ENCODE measurements at places on chromosomes 6 and 20.

DNA sequence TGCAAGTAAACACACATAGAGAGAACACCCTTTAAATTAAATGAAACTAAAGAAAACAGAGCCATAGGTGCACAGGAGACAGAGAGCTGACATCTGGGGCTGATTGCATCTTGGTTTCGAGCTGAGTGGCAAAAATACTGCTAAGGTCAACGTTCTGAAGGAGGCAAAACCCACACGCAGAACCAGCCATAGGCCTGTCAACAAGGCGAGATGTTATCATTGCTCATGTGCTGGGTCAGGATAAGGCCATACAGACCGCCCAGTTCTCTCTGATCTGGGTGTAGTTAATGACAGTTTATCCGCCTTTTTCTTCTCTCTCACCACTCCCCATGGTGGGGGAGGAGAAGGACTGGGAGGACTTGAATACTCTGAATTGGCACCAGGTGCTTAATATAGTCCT lies 4.5 kb upstream of the FAM110A start:
- no peak for DNase-seq

- DNase-seq = peak; percentile 60
Observed at GRCh38 chr6:13729891-13730290, 18.3 kb upstream of the RANBP9 start.

DNA sequence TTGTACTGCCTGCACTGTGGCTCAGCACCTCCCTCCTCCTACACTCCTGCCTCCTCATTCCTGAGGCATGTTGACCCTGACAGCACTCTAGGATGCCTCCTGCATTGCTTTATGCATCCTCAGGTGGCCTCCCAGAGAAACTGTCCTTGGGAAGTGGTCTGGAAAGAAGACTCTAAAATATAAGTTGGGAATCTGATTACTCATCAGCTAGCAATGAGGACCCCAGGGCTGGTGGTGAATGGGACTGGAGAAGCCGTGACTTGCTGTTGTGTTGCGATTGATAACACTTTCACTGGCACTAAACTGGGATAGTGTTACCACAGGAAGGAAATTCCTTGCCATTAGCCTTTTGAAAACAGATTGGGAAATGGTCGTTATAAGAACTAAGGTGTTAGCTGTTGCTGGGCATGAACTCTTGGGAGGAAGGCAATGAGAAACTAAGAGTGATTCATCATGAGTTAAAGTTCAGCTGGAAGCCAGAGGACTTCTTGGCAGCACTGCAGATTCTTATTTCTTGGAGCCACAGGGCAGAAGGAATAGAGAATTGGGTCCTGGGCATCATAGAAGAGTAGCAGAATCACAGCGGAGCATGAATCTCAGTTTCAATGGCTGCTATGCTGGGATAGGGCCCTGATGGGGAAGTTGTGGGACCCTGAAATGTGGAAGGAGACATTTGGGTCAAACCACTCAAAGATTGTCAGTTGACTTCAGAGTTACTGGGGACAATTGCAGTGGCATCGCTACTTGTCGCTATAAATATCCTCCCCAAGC lies 10.1 kb upstream of the SIRPD start:
- no peak for DNase-seq

DNA sequence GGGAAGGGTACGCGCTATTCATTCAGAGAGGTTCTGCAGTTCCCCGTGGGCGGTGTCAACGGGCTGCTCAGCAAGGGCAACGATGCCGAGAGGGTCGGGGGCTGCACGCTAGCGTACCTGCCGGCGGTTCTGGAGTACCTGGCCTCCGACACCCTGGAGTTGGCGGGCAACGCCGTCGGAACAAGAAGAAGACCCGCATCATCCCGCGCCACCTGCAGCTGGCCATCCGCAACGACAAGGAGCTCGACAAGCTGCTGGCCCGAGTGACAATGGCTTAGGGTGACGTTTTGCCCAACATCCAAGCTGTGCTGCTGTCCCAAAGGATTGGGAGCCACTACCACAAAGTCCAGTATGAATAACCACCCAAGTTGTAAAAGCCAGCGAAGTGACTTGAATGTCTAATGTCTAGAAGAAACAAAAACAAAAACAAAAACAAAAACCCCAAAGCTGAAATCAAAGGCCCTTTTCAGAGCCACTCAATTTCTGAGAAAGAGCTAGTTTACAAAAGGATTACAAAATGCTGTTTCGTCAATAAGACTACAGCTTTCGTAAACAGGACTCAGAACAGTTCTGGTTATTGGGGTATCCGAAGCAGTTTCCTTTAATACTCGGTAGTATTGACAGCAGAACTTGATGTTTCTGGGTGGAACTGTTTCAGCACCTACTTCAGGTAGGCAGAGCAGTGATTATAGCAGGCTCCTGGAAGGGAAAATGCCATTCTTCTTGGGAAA lies 21.9 kb upstream of the SLC17A4 start:
- DNase-seq = no peak

DNA sequence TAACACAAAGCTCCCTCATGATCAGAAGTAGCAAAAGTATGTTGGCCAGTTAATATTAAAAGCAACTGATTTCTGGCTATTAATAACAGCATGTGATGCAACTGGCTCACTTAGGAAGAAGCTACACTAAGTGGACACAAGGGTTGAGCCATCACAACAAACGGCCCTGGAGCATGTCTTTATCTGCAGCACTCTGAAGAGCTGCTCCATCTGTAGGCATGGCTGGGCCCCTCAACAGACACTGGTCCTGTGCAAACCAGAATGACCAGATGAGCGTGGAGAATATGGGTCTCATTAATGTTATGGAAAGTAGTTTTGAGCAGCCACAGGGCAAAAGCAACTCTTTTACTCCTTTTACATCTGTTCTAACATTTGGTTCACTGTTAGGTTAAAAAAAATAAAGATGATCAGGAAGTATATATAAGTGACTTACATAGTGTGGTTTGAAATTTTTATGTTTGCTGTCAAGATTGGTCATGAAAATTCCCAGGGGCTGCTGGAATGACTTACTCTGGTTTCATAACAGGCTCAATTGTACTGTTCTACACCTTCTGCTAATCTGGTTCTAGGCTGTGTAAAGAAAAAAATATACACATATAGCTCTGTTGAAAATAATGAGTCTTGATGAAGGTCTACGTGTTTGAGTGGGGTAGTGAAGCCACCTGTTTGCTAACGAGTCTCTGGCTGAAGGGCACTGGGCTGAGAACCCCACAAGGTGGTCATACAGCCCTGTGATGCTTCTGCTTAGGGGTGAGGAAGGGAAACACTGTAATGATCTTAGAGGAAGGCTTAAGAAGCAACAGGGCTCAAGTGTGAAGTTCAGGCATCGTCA lies 58.1 kb downstream of the INSM1 start:
- DNase-seq = no peak

DNA sequence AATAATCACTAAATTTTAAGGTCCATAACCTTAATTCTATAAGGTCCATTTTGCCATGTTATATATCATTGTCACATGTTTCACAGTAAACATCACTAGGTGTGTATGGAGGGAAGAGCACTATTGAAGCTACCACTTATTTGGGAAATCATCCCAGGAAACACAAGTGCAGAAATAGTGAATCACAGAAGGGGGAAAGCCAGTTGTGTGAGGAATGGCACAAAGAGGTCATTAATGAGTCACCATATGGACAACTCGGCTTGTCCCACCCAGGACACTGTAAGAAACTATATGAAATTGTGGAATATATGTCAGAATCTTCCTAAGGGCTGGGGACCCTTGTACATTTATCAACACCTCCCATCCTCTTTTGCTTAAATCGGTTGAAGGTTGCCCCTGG lies 13.7 kb downstream of the BTN3A1 start:
- DNase-seq = no peak

GRCh38 chr20:54004445-54004844 lies 65.9 kb downstream of the BCAS1 start:
- DNase-seq = no peak

DNA sequence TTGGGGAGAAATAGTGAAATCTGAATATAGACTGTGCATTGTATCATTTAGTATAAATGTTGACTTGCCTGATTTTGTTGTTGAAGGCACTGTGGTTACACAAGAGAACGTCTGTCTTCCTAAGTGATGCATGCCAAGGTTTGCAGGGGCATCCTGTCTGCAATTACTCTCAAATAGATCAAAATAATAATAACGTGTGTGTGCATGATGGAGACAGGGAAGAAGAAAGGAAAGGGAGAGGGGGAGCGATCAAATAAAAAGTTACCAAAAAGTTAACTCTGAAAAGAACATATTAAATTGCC lies 14.4 kb downstream of the PREX1 start:
- no peak for DNase-seq

GRCh38 chr20:29762620-29763019 lies 1494.8 kb upstream of the DEFB115 start:
- no peak for DNase-seq

DNA sequence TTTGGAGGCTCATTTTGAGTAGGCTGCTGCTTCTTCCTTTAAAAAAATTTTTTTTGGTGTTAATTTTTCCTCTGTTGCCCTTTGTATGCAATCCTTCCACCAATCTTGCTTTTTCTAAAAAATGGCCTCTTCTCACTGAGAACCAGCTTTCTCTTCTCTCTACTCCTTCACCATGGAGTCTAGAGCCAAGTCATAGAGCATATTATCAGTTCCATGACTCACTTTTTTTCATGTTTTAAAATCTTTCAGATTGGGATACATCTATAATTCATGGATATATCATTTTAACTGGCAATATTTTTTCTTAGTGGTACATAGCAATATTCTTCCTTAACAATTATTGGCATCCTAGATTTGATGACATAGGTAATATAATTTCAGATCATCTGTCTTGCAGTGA lies 62.7 kb downstream of the SLX4IP start:
- DNase-seq = no peak

DNA sequence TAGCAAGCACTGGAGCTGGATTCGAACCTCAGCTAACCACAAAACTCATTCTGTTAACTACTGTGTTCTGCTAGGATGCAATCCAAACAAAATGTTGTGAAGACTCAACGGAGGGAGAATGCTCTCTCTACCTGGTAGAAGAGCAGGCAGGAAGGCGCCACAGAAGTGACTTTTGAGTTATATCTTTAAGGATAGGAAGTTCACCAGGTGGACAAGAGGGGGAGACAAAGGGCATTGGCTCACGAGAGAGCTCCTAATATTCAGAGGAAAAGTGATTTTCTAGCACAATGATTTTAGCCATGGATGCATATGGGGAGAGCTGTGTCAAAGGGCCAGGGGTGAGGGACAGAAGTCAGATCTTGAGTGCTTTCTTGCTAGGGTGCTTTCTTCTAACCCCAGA lies 108.4 kb upstream of the MAFB start:
- no peak for DNase-seq

DNA sequence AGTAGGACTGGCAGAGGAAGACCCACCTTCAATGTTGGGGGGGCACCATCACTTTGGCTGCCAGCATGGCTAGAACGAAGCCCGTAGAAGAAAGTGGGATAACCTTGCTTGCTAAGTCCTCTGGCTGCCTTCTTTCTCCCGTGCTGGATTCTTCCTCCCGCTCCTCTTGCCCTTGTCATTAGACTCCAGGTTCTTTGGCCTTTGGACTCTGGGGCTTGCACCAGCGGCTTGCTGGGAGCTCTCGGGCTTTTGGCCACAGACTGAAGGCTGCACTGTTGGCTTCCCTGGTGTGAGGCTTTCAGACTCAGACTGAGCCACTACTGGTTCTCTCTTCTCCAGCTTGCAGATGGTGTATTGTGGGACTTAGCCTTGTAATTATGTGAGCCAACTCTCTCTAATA lies 28.2 kb downstream of the GSTA2 start:
- no peak for DNase-seq

DNA sequence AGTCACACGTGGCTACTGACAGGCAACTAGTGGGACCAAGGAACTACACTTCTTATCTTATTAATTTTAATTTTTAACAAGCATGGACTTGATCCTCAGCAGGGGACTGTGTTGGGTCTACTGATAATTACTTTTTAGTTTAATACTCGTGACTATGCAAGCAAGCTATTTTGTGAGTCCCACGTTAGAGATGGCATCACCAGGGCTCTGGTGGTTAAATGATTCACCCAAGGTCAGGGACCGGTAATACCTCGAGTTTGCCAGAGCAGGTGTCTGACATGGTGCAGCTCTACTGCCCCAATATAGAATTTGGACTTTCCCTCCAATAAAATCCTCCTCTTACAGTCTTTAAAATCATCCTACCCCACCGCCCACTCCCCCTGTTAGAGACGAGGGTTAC lies 98.6 kb upstream of the RIN2 start:
- DNase-seq = no peak

GRCh38 chr6:158835616-158836221 lies 16.6 kb upstream of the EZR start:
- DNase-seq = no peak

GRCh38 chr6:7776509-7776908 lies 50.6 kb downstream of the BMP6 start:
- DNase-seq = no peak

- DNase-seq = no peak
Observed at GRCh38 chr6:169986171-169986847, 234.9 kb downstream of the ERMARD start.

- DNase-seq = no peak
Observed at GRCh38 chr6:136762022-136762975, 30.0 kb downstream of the MAP3K5 start.

DNA sequence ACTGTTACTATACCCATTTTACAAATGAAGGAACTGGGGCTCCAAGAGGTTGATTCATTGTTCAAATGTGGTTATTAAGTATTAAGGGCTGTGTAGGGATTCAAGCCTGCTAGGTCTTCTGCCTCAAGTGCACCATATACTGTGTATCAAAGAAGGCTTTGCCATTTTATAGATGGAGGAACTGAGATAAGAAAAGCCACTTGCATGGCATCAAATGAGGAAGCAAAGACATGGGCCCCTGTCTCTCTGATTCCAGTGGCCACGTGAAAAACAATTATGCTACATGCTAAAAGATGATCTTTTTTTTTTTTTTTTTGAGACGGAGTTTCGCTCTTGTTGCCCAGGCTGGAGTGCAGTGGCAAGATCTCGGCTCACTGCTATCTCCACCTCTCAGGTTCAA lies 67.0 kb downstream of the TMEM200A start:
- DNase-seq = no peak

- no peak for DNase-seq
Observed at GRCh38 chr20:21228511-21228910, 74.6 kb upstream of the XRN2 start.

- DNase-seq = no peak
Observed at GRCh38 chr6:19443411-19443810, 393.8 kb upstream of the ID4 start.

DNA sequence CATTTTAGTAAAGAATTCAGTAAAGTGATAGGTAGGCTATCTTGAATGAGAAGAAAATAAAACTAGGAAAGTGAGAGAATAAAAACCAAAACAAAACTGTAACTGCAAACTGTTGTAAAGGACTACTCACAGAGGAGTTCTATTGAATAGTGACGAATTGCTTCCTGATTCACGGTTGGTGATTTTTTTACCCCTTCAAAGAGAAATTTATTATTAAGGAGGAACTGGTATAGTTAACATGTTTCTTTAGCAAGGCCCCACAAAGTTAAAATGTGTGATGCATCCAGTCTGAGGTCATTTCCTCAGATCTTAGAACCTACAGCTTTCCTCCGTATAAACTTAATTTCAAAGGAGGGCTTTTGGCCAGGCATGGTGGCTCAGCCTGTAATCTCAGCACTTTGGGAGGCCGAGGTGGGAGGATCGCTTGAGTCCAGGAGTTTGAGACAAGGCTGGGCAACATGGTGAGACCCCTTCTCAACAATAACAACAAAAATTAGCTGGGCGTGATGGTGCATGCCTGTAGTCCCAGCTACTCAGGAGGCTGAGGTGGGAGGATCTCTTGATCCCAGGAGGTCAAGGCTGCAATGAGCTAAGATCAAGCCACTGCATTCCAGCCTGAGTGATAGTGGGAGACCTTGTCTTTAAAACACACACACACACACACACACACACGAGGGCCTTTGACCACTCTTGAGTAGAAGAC lies 8.3 kb downstream of the PRDM1 start:
- DNase-seq = no peak

Measured in fibroblast of skin of left quadriceps (primary cell).